ENCODE measurements at places on chromosomes 1 and 21. TPM values are rescaled to one million over a fixed set of nuclear protein-coding genes. Genes with fewer than 3 reads are reported as not detected.

The NPHS2 gene
- total RNA-seq, result not detected

The CACHD1 gene
- total RNA-seq, result 17.0 TPM

The TENT5C gene
- total RNA-seq, result 4.2 TPM

The RAP1GAP gene
- total RNA-seq, result 22.6 TPM

The FAM3B gene
- total RNA-seq, result not detected

The LINGO4 gene
- not detected for total RNA-seq

The ODF2L gene
- total RNA-seq, result 57.0 TPM

The DMBX1 gene
- not detected for total RNA-seq

The FBLIM1 gene
- 8.4 TPM for total RNA-seq

The MYOG gene
- not detected for total RNA-seq

The CELA2A gene
- total RNA-seq, result not detected
